ENCODE measurements at places on chromosomes 7 and 10. TPM values are rescaled to one million over a fixed set of nuclear protein-coding genes. Genes with fewer than 3 reads are reported as not detected.

CUBN gene
- 9.5 TPM for total RNA-seq

DNA sequence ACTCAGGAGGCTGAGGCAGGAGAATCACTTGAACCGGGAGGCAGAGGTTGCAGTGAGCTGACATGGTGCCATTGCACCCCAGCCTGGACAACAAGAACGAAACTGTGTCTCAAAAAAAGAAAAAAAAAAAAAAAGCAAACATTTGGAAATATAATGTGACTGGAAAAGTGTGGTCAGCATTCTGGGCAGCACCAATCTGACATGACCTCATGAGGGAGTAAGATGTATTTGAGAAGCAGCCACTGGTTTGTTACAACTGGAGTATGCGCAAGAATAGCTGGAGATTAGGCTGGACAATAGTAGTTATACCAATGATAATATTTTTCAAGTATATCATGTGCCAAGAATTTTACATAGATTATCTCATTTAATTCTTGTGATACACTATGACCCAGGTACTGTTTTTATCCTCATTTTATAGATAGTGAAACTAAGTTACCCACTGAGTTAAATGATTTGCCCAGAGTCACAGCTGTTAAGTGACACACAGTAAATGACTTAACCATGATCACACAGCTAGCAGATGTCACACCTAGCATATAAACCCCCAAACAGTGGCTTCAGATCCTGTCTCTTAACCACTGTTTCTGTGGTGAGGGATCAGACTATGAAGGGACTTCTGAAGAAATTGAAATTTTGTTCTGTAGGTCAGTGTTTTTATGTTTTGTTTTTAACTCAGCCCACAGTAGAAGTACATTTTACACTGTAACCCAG, 11.1 kb downstream of the MCU start:
- no peaks in the 10 kb centered on the region for H3K27me3 ChIP-seq
- H3K36me3 ChIP-seq, result no peaks in the 10 kb centered on the region
- no peak overlapping the region for H3K4me3 ChIP-seq
- H3K27ac ChIP-seq, result peak overlapping the region; percentile 8
- peaks cover 2% of the 10 kb centered on the region for H3K4me1 ChIP-seq
- no peak for DNase-seq

GRCh38 chr7:7956531-7957128, 12.0 kb upstream of the GLCCI1 start:
- no peak overlapping the region for H3K4me3 ChIP-seq
- no peaks in the 10 kb centered on the region for H3K4me1 ChIP-seq

GRCh38 chr7:46810986-46811385, 770.9 kb downstream of the TNS3 start:
- no peaks in the 10 kb centered on the region for H3K27me3 ChIP-seq
- no peaks in the 10 kb centered on the region for H3K36me3 ChIP-seq
- H3K4me3 ChIP-seq, result no peak overlapping the region
- no peaks in the 10 kb centered on the region for H3K4me1 ChIP-seq

SCART1 gene
- total RNA-seq, result 9.5 TPM

GRCh38 chr10:12975906-12976305, 25.6 kb downstream of the CCDC3 start:
- no peaks in the 10 kb centered on the region for H3K27me3 ChIP-seq
- H3K4me3 ChIP-seq, result no peak overlapping the region
- H3K4me1 ChIP-seq, result no peaks in the 10 kb centered on the region
- no peak for DNase-seq

GRCh38 chr10:97025613-97026242, 160.0 kb downstream of the SLIT1 start:
- H3K36me3 ChIP-seq, result no peaks in the 10 kb centered on the region
- no peak overlapping the region for H3K4me3 ChIP-seq
- peak; percentile 30 for DNase-seq
- no peaks in the 10 kb centered on the region for H3K27me3 ChIP-seq
- no peak overlapping the region for H3K27ac ChIP-seq

DNA sequence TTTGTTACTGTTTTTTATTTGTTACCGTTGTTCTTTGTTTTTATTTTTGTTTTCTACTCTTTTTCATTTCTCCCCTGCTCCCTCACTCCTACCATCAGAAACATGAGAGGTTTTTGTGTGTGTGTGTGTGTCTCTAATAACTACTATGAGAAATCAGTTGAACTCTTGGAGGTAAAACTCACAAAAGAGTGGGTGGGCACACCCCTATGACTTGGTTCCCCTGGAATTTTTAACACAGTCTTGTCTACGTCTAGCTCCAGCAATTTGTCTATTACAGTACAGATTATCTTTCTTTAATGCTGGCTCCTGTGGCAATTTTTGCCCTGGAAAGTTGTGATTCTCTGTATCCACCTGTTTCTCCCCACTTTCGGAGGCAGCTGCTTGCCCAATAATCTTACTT, 56.2 kb downstream of the AOAH start:
- no peak overlapping the region for H3K27ac ChIP-seq
- no peaks in the 10 kb centered on the region for H3K4me1 ChIP-seq
- no peaks in the 10 kb centered on the region for H3K27me3 ChIP-seq
- H3K4me3 ChIP-seq, result no peak overlapping the region
- DNase-seq, result no peak

DNA sequence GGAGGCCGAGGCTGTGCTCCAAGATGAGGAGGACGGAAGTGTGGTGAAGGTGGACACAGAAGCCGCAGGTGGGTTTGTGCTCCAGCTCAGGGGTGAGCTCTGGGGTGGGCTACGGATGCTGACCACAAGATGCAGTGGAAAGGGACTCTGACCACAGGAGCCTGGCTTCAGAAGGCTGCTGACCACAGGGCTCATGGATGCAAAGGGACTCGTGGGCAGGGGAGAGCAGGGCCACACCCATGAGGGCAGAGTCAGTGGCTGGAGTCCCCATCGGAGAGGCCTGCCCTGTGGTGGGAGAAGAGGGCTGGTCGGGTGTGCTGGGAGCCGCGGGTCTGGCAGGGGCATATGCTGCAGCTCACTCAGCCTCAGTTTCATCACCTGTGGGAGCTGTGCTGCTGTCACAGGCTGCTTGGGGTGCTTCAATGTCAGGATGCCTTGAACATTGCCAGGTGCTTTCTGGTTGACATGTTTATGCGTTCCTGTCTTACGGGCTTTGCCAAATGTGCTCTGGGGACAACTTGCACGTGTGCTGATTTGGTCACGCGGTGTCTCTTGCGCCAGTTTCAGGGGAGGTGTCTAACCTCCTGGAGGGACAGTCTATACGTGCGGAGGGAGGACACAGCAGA, 13.7 kb downstream of the SCART1 start:
- H3K4me1 ChIP-seq, result no peaks in the 10 kb centered on the region
- H3K27me3 ChIP-seq, result no peaks in the 10 kb centered on the region
- H3K4me3 ChIP-seq, result no peak overlapping the region
- no peak for DNase-seq
- H3K27ac ChIP-seq, result no peak overlapping the region

RBP3 gene
- not detected for total RNA-seq

CYP2W1 gene
- total RNA-seq, result not detected

ATRNL1 gene
- total RNA-seq, result 431 TPM

ELN gene
- total RNA-seq, result 427 TPM

CRTAC1 gene
- 0.26 TPM for total RNA-seq

BLNK gene
- total RNA-seq, result 0.67 TPM

GRCh38 chr7:33644489-33644888, 260.9 kb upstream of the BMPER start:
- H3K27ac ChIP-seq, result no peak overlapping the region
- H3K4me3 ChIP-seq, result no peak overlapping the region
- H3K27me3 ChIP-seq, result no peaks in the 10 kb centered on the region
- DNase-seq, result no peak

DNA sequence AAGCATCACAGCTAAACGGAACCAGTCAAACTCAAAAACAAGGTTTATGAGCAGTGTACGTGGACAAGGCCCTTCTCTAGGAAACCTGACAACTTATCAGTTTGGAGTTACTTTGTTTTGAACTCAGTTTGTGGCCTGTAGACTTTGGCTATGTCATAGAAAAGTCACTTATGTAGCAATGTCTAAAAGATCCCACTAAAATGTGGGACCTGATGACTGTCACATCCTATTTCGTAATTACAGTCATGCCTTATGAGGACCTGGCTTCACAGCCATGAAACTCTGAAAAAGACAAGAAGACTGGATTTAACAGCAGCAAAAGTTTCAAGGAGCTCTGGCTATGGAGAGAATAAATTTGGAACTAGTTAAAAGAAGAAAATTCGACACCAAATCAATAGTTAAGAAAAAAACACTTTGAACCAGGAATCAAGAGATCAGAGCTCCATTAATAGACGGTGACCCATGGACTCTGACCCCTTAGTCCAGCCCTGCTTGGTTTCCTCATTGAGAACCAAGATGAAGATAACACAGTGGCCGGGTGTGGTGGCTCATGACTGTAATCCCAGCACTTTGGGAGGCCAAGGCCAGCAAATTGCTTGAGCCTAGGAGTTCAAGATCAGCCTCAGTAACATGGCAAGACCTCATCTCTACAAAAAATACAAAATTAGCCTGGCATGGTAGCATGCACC, 204.3 kb downstream of the SFMBT2 start:
- H3K27me3 ChIP-seq, result no peaks in the 10 kb centered on the region
- no peak overlapping the region for H3K4me3 ChIP-seq
- no peaks in the 10 kb centered on the region for H3K4me1 ChIP-seq

MKX gene
- 4.4 TPM for total RNA-seq

PRRT4 gene
- not detected for total RNA-seq

NAT16 gene
- total RNA-seq, result not detected

DNA sequence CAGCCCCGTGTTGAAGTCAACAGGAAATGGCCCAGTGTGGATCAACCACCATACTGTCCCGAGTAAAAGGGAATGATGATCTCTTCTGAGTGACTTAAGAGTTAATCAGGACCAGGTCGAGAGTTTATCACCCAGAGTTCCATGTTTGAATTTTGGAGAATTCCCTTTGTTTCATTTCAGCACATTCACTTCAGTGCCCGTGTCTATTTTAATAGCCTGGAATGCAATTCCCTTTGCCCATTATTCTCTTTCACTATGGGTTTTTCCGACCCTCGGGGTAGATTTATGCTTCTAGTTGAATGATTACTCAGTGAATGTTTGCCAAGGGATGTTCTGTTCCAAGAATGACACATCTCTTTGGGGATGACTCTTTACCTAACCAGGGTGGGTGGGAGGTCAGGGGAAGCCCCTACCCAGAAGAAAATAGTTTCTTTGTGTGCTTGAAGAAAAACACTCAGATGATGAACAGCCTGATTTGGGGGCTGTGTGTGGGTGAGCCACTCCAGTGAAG, 594.9 kb downstream of the INHBA start:
- no peaks in the 10 kb centered on the region for H3K27me3 ChIP-seq
- H3K4me1 ChIP-seq, result no peaks in the 10 kb centered on the region
- no peaks in the 10 kb centered on the region for H3K36me3 ChIP-seq
- DNase-seq, result no peak
- H3K27ac ChIP-seq, result no peak overlapping the region

DNA sequence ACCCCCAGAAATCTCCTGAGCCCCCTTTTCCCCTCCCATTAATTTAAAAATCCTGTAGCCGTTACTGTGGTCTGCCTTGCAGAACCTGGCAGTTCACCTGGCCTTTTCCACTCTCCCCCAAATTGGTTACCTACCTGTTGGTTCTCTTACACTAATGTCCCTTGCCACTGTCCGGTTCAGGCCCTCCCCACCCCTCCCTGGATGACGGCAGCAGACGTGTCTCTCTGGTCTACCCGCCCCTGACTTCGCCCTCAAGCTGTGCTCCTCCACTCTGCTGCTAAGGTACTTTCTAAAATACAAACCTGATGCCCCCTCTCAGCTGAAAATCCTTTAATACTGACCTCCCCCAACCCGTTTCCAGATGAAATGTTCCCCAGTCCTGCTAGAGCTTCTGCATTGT, 15.6 kb upstream of the SH3PXD2A start:
- DNase-seq, result no peak
- no peaks in the 10 kb centered on the region for H3K4me1 ChIP-seq
- H3K27ac ChIP-seq, result no peak overlapping the region
- H3K4me3 ChIP-seq, result no peak overlapping the region

GRCh38 chr10:18010050-18010449, 58.3 kb downstream of the SLC39A12 start:
- H3K4me1 ChIP-seq, result no peaks in the 10 kb centered on the region
- no peak overlapping the region for H3K27ac ChIP-seq

- H3K4me3 ChIP-seq, result no peak overlapping the region
- H3K36me3 ChIP-seq, result no peaks in the 10 kb centered on the region
- peak; percentile 64 for DNase-seq
- no peaks in the 10 kb centered on the region for H3K27me3 ChIP-seq
Measured at GRCh38 chr10:71985542-71986250, 21.5 kb downstream of the CHST3 start.

DNA sequence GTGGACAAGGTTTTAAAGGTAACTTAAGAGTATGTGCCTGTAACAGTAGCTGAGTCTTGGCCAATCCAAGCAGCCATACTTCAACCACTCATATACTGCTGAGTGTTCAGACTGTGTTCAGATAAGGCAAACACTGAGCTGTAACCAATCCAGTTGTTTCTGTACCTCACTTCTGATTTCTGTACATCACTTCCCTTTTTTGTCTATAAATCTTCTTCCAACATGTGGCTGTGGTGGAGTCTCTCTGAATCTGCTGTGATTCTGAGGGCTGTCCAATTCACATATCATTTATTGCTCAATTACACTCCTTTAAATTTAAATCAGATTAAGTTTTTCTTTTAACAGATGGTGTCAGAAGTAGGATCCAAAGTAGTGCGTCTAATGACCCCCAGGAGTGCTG, 149.5 kb upstream of the PHF14 start:
- no peak overlapping the region for H3K27ac ChIP-seq
- no peaks in the 10 kb centered on the region for H3K27me3 ChIP-seq
- H3K4me3 ChIP-seq, result no peak overlapping the region
- H3K36me3 ChIP-seq, result no peaks in the 10 kb centered on the region
- H3K4me1 ChIP-seq, result no peaks in the 10 kb centered on the region

- H3K27me3 ChIP-seq, result no peaks in the 10 kb centered on the region
- H3K4me3 ChIP-seq, result no peak overlapping the region
- DNase-seq, result peak; percentile 32
Measured at GRCh38 chr10:60206735-60207134, 182.9 kb downstream of the ANK3 start.

DNA sequence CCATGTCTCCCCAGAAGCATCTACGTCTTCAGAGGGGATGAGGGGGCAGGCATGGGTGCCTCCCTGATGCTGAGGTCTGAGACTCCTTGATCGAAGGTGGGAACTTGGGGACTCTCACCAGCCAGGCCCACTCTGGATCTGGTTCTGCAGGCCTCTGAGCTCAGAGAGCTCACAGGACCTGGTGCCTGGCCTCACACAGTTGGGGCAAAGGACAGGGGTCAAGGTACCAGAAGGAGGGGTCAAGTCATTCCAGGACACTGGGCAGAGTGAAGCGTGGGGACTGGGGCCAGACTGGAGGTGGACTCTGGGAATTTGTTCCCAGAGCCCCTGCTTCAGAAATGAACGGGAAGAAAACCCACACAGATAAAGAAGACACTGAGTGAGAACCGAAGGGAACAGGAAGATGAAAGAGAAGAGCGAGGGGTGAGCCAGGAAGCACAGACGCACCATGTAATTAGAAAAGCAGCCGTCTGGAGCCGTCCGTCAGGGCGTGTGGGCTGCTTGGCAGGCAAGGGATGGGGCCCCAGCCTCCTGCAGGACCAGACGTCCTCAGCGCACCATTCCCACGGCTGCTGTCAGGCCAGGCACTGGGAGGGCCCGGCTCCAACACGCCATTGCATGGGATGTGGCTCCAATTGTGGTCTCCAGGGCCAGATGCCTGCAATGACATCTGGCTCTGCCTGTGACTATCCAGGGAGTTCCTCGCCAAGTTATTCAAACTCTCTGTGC, 47.7 kb downstream of the ZCCHC24 start:
- DNase-seq, result no peak
- no peaks in the 10 kb centered on the region for H3K27me3 ChIP-seq
- no peak overlapping the region for H3K27ac ChIP-seq

Data from uterus (tissue), 4 donors.